RPMI8226 (cell line): ENCODE measurements at places on chromosomes 12 and 14.

DNA sequence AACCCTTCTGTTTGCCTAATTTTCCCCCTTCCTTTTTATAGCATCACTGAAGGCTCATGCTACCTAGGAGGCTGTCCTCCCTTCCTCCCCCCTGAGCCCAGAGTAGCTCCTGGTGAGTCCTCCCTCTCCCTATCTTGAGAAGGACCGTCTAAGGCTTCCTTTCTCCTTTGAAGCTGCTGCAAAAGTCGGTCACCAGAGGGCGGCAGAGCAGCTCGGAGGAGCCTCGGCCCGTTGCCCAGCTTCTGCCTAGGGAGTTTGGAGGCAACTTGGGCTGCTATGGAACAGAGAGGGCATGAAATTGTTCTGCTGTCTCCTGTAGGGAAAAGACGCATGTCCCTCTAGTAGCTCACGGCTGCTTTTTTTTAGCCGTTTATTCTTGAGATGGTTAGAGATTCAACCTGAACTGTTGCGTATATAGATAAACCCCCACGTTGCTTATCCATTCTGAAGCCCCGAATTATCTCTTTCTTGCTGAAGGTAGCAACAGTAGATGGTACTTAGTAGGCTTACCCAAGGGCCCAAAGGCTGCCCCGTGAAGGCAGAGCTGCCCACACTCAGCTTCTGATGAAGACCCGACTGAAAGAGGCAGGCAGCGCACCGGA is 5.7 kb downstream of the WNT5B start:
- peak; percentile 77 for DNase-seq

- DNase-seq, result no peak
Measured at GRCh38 chr14:96745500-96746051, 51.6 kb upstream of the VRK1 start.

- DNase-seq, result no peak
Measured at GRCh38 chr14:93794756-93795155, 6.5 kb upstream of the PRIMA1 start.

DNA sequence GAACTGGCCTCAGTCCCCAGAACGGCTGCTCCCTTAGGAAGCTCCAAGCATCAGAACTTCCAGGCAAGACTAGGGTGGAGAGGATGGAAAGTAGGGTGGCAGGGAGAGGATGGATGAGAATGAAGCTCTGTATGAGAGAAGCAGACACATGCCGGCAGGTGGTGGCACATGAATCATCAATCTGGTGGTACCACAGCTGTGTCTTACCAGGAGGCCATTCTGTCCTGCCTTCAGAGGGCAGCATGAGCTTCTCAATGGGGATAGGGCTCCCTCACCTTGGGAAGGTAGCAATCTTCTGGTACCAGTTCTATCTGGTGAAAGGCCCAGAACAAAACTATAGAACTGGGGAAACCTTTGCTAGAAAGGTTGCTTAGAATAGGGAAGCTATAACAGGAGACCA is 55.4 kb upstream of the PYGL start:
- DNase-seq, result no peak

DNA sequence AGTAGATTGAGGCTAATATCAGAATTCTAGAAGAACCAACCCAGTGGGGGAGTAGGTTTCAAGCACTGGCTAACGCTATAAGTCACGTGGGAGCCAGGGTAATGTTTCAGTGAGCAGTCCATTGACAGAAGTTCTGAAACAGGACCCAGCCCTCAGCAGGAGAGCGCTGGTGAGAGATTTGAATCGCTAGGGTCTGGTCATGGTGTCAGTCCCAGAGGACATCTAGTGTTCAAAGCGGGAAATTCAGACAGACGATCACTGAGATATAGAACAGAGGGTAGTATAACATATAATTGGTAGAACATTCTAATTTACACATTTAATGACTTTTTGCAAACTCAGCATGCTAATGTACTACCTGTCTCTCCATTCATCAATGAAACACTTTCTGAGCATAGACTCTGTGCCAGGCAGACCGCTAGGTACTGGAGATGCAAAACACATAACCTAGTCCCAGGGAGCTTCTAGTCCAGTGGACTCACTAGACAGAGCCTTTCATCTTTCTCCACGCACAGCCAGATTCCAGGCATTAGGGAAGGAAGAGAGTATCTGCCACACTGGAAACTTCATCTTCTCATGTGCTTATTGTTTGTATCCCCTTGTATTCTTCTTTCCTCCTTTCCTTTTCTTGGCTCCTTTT is 35.4 kb upstream of the RNASE3 start:
- peak; percentile 72 for DNase-seq

DNA sequence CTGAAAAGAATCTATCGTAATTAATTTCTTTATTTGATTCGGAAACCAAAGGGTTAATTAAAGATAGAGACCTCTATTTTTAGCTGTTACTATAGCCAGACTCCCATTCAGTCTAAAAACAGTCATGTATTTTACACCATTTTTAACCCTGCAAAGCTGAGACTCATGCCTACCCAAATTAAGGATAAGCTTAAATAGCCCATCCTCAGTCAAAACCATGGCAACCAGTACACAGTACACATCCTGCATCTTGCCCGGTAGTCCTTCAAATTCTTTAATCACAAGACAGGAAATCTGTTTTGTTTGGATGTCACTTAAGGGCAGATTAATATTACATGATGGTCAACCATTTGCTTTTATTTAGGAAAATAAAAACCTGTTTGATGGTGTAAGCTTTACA is 25.5 kb upstream of the KCNK10 start:
- DNase-seq, result no peak

GRCh38 chr14:64580467-64580866 is 30.7 kb downstream of the PPP1R36 start:
- DNase-seq, result no peak

GRCh38 chr14:54591461-54591860 is 24.5 kb downstream of the SAMD4A start:
- DNase-seq, result no peak

DNA sequence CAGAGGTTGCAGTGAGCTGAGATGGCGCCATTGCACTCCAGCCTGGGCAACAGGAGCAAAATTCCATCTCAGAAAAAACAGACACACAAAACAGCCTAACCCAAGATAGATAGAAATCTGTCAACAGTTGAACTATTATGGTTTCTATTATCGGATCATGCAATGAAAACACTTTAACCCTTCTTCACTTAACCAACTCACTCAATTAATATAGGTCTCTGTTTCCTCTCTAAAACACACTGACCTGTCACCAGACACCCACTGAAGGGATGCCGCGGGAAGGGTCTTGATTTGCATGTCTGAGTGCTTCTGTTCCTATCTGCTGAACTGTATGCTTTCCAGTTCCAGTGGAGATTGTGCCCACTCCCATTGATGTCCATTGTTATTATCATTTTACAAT is 38.0 kb upstream of the NUDT4 start:
- no peak for DNase-seq

GRCh38 chr12:96361074-96361473 is 39.2 kb downstream of the CDK17 start:
- DNase-seq, result no peak

GRCh38 chr14:72605921-72606220 is 288.0 kb downstream of the DPF3 start:
- DNase-seq, result no peak

- no peak for DNase-seq
Measured at GRCh38 chr12:66653796-66654195, 25.1 kb downstream of the GRIP1 start.

GRCh38 chr12:108697905-108698304 is 33.4 kb downstream of the CORO1C start:
- no peak for DNase-seq

DNA sequence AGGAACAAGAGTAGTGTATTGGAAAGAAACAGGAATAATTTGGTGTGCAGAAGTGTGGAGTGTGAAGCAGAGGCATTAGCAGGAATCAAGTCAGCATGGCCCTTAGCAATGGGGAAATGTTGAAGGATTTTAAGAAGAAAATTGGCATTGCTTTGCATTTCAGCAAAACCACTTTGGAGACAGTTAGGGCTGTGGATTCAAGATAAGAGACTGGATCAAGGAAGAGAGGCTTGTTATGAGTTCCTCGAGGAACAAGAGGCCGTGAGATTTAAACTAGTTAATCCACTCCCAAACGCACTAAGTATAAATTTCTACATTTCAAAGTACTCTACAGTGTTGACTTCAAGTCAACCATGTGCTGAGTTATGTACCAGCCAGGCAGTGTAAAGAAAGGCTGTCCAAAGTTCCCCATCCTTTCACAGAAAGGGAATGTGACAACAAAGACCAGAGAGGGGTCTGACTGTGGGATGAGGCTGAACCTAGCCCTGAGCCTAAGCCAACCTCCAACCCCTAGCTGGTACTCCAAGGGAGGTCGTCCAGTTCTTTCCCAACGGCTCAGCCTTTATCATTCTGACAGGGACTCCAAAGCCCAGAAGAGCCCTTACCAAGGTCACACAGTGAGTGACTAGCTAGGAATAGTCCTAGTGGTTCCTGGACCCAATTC is 91.2 kb upstream of the BMP4 start:
- no peak for DNase-seq

DNA sequence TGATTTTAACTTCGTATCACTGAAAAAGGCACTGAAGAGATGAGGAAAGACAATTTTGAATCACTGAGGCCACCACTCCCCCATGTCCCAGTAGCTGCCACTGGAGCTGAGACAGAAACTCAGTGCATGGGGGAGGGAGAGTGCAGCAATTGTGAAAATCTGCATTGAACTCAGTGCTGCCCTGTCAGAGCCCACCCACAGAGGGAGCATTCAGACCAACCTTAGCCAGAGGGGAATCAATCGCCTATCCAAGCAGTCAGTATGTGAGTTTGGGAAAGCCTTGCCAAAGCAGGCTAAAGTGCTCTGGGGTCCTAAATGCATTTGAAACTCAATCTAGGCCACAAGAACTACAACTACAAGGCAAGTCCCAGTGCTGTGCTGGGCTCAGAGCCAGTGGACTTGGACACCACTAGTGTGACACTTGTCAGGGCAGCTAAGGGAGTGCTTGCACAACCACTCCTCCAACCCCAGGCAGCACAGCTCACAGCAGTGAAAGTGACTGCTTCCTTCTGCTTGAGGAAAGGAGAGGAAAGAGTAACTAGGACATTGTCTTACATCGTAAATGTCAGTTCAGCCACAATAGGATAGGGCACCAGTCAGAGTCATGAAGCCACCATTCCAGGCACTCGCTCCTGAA is 13.3 kb downstream of the RNASE3 start:
- DNase-seq, result no peak

GRCh38 chr14:55099756-55100155 is 29.3 kb upstream of the LGALS3 start:
- DNase-seq, result no peak

DNA sequence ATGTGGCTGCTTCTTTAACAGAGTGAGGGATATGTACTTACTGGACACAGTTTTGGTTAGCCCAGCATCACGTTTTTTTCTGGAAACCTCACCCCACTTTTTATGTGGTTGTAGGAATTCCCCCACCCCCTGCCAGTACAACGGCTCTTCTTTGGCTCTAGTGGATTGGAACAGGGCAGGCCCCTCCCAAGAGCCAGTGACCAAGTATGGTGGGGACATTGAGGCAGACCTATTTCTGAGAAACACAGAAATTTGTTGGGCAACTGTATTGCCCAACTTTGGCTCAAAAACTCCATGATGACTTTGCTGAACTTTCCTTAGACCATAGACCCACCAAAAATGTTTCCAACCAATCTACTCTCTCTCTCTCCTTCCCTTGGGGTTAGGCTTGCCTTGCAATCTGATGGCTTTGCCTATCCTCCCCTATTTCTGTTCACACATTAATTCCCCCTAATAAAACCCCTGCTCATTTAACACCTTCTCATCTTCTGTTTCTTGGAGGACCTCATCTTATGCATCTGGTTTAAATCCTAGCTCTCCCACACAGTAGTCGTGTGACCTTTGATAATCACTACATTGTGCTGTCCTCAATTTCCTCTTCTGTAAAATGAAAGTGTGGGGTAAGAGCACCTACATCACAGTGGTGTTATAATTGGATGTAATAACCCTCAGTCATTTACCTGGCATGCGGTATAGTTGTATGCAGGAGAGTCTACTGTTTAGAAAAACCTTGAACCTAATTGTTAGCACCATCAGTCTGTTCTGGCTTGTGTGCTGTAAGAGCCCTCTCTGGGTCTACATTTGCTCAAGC is 71.7 kb downstream of the IGF1 start:
- DNase-seq, result no peak

DNA sequence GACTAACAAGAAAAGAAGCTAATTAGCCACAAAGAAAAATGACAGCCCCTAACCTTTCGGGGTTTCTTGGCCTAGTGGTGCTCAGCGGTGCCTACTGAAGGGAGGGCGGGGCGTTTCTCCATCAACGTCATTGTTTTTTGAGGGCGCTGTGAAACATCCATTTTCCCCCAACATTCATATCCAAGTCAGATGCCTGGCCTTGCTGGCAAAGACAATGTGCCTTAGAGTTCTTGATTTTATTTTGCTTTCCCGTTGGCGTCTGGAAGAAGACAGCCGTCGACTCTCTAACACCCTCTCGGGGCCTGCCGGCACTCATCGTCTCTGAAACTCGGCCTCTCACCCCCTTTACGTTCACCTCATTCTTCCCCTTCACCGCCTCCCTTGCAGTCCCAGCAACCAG is 154.5 kb downstream of the PHETA1 start:
- DNase-seq, result no peak

DNA sequence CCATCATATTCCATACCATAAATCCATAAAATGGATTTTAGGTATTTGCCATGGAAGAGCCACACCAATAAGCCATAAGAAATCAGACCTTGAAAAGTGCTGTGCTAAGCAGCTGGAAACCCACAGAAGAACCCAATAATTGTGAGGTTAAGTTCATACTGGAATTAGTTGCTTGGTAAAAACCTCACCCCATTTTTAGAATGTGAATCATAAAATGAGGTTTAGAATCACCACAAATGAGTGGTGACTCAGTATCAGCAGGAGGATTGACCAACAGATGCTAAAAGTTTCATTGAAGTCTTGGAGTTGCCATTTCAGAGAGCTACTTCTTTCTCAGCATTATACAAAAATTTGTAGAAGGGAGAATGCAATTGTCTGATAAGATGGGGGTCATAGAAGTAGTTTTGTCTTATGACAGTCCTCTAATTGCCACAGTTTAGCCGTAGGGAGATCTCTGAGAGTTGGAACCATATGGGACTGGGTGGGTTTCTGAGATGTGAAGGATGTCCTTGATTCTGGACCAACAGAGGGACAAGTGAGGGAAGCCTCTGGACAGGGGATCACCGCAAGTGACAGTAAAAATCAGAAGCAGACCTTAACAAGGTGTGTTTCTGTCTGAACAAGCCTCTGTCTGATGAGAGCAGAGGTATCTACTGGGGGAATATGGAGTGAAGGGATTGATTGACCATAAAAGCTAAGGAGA is 1.4 kb upstream of the STON2 start:
- peak; percentile 54 for DNase-seq

DNA sequence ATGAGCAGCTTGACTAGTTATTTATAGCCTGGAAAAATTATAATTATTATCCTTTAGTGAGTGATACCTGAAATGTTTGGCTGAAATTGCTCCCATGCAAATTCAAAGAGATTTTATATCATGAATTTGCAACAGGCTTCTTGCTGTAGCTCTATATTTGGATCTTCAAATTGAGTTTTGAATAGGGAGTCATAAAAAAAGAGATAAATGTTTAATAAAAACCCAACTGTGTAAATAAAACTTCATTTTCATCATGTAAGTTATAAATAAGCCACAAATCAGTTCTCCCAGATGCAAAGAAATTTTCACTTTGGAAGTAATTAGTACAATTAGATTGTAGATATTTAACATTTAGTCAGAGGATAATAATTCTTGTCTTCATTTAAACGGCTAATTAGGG is at the start of gene TAS2R8:
TSS of gene TAS2R8 (minus strand) at position 101 of the 400 bp plus-strand sequence. CDS start 306 bp downstream, outside the sequence.
- DNase-seq, result no peak
